Activated CD4-positive, alpha-beta T cell treated with anti-CD3 and anti-CD28 coated beads for 4 hours (primary cell): ENCODE measurements at places on chromosomes 1 and 21.
A peak's percentile ranks its signal among the peaks of the same experiment; 100 is the strongest.

DNA sequence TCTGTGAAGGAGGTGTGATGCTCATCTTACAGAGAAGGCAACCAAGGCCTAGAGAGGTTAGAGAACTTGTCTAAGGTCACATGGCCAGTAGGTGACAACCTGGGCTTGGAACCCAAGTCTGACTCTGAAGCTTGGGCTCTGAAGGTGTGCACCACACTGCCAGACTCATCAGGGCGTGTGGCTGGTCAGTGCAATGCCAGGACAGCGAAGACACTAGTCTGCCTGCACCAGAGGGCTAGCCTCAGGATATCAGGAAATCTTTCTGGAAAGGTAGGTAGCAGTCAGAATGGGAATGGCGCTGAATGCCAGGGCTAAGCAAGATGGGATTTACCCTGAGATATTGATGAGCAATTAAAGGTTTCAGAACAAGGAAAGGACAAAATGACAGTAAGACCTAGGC, 34.9 kb downstream of the ELK4 start:
- DNase-seq = no peak

DNA sequence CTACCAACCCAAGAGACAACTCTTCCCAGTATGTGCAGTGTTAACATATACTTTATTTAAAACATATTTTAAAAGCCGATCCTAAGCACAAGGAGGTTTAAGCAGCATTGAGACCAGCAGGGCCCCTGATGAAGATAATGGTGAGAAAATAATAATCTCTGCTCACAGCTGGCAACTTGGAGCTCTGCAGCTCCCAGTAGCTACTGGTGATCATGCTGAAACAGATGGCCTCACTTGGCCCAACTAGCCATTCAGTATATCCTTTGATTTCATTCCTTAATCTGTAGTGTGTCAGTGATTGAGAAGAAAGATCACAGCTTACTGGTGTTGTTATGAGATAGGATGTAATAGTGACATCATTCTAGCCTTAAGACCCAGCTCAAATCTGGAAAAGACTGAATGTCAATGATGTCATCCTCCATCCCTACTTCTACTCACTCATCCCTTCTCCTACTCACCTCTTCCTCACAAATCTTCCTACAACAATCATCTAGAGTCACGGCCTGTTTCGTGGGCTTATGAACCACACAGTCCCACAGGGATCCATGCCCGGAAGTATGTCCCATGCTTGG, 817.9 kb downstream of the PLA2G4A start:
- DNase-seq = no peak

DNA sequence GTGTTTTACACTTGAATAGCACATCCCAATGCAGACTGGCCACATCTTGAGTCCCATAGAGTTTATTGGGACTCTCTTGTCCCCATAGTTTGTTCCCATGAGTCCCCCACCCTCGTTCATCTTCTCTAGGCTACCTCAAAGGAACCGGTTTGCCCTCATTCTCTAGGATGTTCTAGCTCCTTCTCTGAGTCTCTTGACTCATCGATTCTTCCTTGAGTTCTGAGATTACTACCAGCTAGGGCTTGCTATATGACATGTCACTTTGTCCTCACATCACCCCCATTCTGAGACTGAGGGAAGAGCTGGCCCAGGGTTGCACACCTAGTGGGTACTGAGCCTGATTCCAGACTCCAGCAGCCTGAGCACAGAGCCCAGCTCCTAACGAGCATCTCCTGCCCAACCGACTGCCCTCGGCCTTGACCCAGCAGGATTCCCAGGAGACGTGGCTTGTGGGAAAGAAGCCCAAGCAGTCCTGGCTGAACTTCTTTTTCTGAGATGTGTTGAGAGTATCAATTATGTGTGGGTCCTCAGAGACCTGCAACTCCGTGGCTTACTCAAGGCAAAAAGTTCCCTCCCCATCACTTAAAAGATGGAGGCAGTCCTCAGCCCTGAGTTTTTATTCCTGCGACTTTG, 42.0 kb downstream of the TMEM51 start:
- DNase-seq = no peak

DNA sequence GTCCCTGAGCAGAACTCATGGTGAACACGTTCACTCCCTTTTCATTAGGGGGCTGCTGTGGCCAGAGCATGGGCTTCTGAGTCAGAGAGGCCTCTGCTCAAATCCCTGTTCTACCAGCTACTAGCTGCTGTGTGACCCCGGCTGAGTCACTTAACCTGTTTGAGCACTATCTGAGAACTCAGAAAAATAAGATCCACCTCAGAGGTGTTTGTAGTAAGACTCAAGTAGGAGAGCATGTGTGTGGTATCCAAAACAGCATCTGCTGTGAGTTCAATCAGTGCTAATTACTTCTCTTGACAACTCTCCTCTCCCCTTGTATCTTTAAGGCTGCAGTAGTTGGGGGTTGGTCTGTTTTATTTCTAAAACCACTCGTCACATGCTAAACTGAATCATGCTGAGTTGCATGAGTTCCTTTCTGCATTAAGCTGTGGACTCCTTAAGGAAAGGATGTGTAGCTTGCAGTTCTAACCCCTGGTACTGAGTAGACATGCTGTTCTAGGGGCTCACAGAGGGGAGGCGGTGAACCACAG, 39.7 kb upstream of the JUN start:
- DNase-seq = no peak

GRCh38 chr1:32703479-32704291, 1.1 kb upstream of the SYNC start:
- DNase-seq = no peak

GRCh38 chr1:205496661-205497060, 7.8 kb upstream of the CDK18 start:
- no peak for DNase-seq

GRCh38 chr1:186491336-186491735, 30.4 kb upstream of the PDC start:
- no peak for DNase-seq

DNA sequence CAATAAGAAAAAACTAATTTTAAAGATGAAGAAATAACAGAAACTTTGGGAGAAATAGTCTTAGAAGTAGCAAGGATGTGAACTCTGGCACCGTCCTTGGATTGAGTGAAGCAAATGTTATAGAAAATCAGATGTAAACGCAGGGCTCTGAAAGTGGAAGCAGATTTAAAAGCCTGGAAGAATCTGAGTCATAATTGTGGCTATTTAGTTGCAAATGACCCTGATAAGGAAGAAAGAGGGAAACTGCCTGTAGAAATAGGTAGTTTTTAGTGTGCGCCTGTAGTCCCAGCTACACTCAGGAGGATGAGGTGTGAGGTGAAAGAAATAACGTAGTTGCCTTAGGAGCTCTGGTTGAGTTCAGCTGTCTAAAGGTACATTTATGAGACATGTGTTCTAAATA, 101.0 kb downstream of the NGF start:
- DNase-seq = no peak

DNA sequence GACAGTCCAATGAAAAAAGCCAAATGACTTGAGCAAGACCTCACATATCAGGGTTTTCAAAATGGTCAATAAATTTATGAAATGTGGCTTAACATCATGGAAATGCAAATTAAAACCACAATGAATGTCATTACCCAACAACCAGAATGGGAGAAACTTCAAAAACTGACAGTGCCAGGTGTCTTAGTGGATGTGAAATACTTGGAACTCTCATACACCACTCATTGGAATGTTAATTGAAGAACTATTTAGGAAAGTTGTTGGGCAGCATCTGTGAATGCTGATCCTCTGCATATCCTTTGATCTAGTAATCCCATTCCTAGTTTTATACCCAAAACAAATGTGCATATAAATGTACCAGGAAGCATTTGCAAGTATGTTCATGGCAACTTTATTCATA, 19.2 kb upstream of the BACH1 start:
- DNase-seq = no peak

- no peak for DNase-seq
Observed at GRCh38 chr1:64291931-64292330, 88.5 kb downstream of the UBE2U start.

- no peak for DNase-seq
Observed at GRCh38 chr1:150555198-150555970, 6.2 kb downstream of the ADAMTSL4 start.

DNA sequence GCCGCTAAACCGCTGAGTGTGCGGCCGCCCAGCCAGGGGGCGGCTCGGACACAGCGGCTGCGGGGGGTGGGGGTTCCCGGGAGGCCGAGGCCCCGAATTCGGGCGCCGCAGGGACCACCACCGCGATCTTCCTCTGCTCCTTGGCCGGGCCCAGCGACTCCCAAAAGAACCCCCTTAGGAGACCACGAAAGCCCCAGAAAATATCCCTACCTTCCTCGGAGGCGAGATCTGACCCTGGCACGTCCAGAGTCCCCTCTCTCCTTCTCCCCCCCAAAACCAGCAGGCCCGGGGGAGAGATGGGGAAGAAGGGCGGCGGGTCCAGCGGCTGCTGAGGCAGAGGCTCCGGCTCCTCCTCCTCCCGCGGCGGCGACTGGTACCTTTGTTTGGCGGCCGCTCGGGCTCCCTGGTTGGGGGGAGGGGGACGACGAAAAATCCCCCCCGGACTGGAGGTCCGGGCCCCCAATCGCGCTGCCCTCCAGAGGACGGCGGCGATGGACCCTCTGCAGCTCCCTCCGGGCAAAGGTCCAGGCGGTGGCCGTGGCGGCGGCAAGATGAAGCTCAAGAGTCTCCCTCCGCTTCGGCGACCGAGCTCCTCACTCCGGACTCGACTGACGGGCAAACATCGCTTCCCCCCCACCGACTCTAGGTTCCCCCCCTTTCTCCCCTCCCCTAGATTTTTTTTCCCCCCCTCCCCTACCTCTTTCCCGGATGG, at the start of gene ARID4B:
ARID4B (minus strand) TSS at position 621 of the 712 bp plus-strand sequence. CDS start 1,260 bp downstream, outside the sequence.
- peak; percentile 1 for DNase-seq

DNA sequence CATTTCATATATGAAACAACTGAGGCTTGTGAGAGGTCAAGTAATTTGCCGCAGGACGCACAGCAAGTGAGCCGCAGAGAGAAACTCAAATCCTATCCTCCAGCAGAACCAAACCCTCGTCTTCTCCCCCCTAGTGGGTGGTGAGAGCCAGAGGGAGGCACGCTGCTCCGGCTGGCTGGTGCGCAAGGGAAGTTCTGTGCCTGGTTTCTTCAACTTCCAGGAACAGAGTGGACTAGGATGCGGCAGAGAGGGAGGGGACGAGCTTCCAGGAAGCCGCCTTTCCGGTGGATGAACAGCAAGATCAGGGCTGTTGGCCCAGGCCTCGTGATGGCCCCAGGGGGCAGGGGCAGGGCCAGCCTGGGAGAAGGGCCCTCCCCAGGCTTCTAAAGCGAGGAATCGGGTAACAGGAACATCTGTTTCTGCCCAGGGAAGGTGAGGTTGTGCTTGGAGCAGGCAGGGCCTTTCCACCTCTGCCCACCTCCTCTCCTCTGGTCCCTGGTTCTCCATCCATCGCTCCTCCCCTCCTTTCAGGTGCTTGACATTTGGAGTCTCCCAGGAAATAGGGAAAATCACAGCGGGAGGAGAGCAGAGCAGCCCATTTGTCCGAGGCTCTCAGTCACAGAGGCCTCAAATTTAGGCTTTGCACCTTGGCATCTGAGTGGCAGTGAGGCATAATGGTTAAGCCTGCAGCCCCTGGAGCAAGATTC, 16.8 kb upstream of the PDIK1L start:
- no peak for DNase-seq

DNA sequence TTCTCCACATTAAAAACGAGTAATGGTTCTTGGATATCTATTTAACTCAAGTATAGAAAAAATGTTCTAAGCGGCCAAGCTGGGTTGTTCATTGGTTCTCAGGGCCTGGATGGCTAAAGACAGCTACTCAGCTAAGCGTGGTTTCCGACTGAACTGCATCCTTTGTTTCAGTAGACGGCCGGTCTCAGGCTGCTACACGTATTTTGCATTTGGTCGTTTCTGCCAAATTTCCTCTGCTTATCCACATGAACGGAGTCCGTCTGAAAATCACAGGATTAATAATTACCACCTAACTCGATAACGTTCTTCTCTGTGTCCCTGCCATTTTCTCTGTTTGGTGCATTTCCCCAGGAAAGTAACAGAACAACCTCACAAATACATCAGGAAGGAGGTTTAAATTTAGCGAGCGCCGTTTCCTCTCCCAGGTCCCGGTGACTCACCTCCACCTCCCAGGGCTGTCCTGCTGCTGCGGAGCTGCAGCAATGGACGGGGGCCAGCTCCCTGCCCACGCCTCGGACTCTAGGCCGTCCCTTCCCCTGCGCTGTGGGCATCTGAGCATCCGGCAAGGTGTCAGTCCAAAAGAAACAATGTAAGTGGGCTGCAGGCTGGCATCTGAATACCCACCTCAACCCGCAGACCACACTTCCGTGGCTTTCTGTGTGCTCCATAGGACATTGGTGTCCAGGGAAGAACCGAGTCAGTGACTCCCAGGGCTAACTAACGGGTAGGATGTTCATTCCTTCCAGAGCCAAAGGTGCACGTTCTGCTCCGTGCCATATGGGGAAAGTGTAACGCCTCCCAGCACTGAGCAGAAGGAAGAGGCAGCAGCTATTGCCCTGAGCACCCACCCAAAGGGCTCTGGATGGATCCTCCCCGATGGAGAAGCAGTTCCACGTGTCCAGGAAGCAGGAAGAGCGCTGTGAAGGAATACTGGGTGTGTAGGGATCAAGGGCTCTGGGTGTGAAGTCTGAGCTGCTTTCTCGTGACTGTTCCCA, 4.1 kb upstream of the GABRD start:
- no peak for DNase-seq

GRCh38 chr1:215001419-215002021, 81.0 kb upstream of the KCNK2 start:
- no peak for DNase-seq

GRCh38 chr1:239861985-239862384, 229.7 kb upstream of the FMN2 start:
- no peak for DNase-seq

- DNase-seq = no peak
Observed at GRCh38 chr1:182198006-182198605, 136.6 kb upstream of the ZNF648 start.

DNA sequence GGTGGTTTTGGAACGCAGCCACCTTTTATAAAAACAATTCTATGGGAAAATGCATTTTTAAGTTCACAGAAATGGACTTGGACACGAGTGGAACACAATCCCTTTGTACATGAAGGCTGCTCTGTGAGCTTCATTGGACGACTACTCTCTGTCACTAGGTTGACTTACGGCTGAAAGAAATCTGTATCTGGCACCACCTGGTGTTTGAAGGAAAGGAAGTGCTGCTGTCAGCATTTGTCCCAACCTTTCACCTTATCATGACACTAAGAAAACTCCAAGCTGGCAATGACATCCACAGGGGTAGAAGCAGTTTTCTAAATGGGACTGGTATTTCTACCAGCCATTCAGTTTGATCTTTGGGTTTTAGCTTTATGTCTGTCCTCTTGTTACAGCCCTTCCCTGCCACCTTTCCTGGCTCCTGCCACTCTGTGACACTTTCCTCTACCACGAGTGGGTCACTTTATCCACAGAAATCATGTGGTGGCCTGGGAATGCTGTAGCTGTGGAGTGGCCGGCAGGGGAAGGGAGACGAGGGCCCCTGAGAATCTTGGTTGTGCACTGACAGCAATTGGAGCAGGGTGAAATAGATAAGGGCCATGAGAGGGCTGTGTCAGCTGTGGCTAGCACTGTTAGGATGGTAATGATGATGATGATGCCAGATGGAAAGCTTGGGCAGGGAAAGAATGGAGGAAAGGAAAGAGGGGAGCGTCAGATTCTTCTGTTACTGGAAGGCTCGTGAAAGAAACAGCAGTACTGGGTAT, 85.2 kb downstream of the TBX19 start:
- no peak for DNase-seq

- DNase-seq = no peak
Observed at GRCh38 chr1:214670098-214670497, 67.1 kb downstream of the CENPF start.
